AG08396 (cell line): ENCODE measurements at places on chromosomes 11 and 22.

GRCh38 chr11:62416596-62416995, 2.2 kb upstream of the SCGB1A1 start:
- DNase-seq: no peak

- no peak for DNase-seq
Observed at GRCh38 chr11:128763224-128763623, 69.4 kb downstream of the FLI1 start.

DNA sequence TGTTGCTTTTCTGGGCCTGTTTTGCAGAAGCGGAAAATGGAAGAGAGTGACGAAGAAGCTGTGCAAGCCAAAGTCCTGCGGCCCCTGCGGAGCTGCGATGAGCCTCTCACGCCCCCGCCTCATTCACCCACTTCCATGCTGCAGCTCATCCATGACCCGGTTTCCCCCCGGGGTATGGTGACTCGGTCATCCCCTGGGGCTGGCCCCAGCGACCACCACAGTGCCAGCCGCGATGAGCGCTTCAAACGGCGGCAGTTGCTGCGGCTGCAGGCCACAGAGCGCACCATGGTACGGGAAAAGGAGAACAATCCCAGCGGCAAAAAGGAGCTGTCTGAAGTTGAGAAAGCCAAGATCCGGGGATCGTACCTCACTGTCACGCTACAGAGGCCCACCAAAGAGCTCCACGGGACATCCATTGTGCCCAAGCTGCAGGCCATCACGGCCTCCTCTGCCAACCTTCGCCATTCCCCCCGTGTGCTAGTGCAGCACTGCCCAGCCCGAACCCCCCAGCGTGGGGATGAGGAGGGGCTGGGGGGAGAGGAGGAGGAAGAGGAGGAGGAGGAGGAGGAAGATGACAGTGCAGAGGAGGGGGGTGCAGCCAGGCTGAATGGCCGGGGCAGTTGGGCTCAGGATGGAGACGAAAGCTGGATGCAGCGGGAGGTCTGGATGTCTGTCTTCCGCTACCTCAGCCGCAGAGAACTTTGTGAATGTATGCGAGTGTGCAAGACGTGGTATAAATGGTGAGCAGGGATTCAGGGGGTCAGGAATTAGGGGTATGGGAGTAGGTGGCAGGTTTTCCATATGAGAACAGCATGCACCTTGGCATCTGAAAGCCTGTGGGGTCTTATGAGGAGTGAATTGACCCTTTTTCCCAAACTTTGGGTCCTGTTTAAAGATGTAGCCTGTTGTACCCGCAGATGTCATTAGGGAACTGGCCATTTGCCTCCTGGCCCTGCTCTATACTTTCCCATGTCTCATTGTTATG, 15.9 kb upstream of the GRK2 start:
- no peak for DNase-seq

DNA sequence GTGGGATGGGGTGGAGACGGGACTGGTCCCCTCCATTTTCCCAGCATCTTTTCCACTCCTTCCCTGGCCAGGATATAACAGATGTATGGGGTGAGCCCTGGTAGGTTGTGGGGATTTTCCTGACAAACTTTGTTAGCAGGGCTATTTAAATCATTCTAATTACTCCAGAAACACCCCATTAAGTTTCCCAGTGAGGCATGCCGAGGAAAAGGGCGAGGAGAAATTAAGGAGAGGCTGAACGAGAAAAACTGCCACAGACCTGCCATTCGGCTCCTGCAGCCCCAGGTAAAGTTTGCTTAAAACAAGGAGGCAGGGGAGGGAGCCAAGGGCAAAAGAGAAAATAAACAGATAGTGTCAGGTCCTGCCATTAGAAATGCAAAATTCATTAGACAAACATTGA, 428.2 kb downstream of the BUD13 start:
- DNase-seq: no peak

- no peak for DNase-seq
Observed at GRCh38 chr11:130474637-130475400, 26.4 kb downstream of the ADAMTS15 start.

DNA sequence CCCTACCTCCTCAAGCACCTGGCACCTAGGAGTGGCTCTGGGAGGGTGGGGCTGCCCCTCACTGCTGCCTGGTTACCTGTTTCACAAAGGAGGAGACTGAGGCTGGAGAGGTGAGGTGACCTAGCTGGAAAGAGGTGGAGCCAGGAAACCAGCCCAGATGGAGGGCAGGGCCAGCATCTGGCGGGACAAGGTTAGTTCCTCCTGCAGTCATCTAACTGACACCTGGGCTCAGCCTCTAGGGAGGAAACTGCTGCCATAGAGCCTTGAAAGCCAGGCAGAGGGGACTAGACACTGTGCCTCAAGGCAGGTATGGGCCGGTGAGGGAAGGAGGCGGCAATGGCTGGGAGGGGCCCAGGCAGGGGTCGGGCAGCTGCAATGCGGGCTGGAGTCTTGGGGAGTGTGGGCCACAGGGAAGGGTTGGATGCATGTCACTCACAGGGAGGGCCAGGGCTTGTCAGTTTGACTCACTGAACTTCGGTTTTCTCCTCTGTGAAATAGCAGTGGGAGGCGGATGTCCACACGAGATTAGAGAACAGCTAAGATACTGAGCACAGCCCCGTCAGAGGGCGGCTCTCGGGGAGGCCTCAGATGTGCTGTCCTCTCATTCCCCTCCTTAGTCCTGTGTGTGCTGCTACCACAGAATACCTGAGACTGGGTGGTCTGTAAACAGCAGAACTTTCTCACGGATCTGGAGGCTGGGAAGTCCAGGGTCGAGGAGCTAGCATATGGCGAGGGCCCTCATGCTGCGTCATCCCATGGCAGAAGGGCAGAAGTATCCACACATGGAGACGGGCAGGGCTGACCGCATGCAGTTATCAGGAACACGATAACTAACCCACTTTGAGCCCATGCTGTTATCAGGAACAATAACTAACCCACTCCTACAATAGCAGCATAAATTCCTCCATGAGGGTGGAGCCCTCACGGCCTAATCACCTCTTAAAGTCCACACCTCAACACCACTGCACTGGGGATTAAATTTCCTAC, 16.1 kb downstream of the MGAT3 start:
- DNase-seq: no peak

GRCh38 chr11:923691-924405, 1.8 kb upstream of the AP2A2 start:
- no peak for DNase-seq

DNA sequence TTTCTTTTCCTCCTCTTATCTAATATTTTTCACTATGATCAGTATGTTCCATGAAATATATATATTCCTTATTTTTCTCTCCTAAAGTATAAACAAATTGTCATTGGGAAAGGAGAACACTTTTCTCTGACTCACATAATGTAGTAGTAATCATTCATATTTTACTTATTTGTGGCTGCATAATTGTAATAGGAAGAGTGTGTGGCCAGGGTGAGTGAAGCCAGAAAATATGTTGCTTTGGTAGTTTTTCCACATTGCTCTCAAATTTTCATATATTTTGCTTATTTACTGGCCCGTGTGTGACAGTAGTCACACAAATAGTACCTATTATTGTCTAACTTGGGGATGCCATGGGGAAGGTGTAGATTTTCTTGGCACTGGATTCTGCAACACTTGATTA, 172.1 kb downstream of the DYNC2H1 start:
- DNase-seq: peak; percentile 4

- DNase-seq: no peak
Observed at GRCh38 chr11:13314676-13315394, 37.2 kb downstream of the BMAL1 start.

- DNase-seq: no peak
Observed at GRCh38 chr22:44120314-44120704, 60.4 kb upstream of the PARVG start.

GRCh38 chr11:65260302-65260701, 1.5 kb upstream of the POLA2 start:
- no peak for DNase-seq

GRCh38 chr11:1308743-1309497, 512 bp downstream of the TOLLIP start:
- DNase-seq: peak; percentile 83

DNA sequence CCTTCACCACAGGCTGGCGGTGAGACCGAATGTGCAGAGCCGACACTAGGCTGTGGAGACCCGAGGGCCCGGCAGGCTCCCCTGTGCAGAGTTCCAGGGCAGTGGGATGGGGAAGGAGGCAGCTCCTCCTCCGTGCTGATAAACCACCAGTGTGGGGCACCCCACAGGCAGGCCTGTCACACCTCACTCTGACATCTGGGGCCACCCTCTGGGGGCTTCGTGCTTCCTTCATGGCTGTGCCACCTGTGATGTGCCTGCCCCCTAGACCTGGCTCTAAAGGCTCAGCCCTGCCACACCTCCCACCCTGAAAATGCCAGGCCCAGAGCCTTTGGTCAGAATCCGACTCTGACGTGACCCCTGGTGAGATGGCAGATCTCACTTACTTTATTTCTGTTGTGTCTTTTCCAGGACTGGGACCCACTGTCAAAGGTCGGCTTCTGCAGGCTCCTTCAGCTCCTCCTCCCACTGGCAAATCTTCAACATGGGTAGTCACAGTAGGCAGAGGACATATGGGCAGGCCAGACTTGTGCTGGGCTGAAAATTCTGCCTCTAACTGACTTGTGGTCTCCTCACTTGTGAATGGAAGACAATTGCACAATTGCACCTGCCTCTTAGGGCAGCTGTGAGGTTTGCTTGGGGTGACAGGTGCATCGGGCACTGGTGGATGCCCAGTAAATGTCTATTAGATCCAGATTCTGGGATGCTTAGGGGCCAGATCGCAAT, 46.2 kb upstream of the TSKU start:
- no peak for DNase-seq

DNA sequence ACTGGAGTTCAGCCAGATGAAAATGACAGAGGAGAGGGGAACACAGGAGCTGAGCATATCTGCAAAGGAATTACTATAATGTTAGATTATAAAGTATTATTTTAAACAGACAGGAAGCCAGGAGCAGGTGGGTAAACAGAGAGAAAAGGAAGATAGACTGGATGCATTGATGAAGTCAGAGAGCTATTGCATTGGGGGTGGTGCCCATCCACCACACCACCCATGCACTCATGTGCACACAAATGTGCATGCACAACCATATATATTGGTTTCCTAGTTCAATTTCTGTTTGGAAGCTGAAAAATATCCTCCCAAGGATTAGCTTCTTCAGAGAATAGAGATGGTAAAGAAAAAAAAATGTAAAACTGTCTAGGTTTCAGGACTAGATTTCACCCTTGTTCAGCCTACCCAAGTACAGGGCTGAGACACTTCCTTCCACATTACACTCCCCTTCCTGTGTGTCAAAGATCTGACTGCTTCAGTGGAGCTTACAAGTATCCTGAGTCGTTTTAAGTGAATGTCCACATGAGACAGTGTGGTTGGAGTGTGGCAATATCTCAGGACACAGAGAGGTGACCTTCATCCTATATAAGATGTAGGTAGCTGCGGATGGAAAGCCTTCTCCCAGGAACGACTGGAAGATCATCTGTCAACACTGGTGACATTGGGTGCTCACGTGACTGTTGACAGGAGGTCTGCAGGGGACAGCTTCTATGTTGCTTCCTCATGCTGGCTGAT, 12.2 kb upstream of the SMPD1 start:
- DNase-seq: no peak

DNA sequence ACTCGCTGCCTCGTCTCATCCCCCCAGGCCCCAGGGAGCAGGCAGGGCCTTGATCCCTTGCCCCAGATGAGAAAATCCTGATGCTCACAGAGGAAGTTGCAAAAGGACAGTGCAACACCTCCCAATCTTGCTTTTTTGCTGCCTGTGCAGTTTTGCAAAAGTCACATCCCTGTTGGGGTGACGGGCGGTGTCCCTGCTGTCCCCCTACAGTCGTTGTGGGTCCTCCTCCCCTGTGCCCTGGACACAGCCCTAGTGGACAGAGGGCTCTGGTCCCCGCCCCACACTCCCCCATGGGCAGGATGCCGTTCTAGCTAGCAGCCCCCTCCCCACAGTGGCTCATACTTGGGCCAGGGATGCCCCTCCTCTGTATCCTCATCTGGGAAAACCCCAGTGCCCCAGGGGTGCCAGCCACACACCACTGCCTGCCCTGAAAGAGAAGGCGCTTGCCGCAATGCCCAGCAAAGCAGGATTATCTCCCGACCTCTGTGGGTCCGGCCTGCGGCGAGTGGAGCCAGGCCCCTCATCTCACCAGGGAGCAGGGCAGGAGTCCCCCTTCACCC, 18.4 kb upstream of the CTSD start:
- no peak for DNase-seq

- DNase-seq: no peak
Observed at GRCh38 chr22:27125539-27125938, 468.2 kb downstream of the MIAT start.

DNA sequence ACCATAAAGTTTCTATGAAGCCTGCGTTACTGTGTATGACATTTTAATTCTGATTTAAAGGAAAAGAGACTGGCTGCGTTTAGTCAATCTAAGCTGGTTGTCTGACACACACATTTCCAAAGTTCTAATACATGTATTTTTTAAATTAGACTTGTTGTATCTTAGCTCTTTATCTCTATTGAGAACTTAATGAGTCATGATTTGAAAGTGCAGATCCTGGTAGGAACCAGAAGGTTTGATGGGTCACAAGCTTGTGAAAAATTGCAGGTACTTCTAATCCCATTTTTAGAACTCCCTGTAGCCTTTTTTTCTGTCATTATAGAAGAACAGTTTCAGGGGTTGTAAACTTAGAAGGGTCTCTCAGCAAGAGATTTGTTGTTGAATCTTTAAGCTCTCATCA, 210.3 kb downstream of the DDX10 start:
- no peak for DNase-seq

- DNase-seq: no peak
Observed at GRCh38 chr11:119726150-119726553, 2.8 kb downstream of the NECTIN1 start.

GRCh38 chr11:124748481-124749343, 3.3 kb downstream of the VSIG2 start:
- peak; percentile 62 for DNase-seq
